ENCODE measurements at places on chromosomes 6 and 20.

- no peak for DNase-seq
These were observed 8.6 kb upstream of the LBP start for GRCh38 chr20:38337561-38338140.

GRCh38 chr6:1311400-1312202 is at the start of gene FOXQ1:
TSS of gene FOXQ1 (plus strand) at chr6:1312098. CDS start at chr6:1312705, 607 bp downstream.
- no peak for DNase-seq

GRCh38 chr6:84284428-84285049 is 57.1 kb upstream of the CEP162 start:
- DNase-seq: no peak

- no peak for DNase-seq
These were observed 83.5 kb upstream of the CCN6 start for GRCh38 chr6:111970426-111970825.

DNA sequence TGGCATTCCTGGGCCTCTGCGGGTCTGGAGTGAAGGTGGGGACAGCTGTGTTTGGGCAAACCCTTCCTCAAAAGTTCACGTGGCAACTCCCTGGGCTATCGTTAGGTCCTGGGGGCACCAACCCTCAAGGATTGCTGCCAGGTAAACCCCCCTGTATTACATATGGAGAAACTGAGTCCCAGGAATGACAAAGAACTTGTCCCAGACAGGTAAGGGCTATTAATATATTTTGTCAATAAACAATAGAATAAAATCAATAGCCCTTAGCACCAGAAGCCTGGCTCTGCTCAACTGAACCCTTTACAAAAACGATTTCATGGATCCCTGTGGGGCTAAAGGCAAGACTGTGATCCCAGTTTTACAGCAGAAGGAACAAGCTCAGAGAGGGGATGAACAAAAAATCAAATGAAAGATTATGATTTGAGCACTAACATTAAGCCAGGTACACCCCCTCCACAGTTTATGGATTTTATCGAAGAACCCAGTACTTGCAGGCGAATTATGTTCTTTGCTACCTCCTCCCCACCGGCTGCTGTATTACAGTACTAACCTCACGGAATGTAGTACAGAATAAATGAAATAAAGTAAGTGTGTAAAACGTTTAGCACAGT is 2.7 kb downstream of the ID1 start:
- DNase-seq: peak; percentile 91

GRCh38 chr6:125884634-125885371 is 71.8 kb upstream of the HINT3 start:
- DNase-seq: no peak

- no peak for DNase-seq
These were observed 10.0 kb upstream of the SLC4A11 start for GRCh38 chr20:3248993-3249347.

DNA sequence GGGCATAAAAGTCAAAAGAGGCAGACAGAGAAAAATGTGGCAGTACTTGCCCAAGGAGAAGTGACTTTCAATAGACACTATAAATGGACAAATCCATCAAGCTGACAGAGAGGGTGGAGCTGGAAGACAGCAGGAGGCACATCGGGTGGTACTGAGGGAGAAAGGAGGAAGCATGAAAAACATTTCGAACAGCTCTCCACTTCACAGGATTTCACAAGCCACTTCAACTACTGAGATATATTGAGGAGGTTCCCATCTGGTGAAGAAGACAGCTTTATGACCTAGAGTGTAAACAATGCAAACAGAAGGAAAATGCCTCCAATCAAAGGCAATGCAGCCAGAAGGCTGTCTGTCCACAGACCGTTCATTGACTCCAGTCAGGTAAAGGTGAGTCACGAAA is 259.4 kb upstream of the ECI2 start:
- peak; percentile 28 for DNase-seq

DNA sequence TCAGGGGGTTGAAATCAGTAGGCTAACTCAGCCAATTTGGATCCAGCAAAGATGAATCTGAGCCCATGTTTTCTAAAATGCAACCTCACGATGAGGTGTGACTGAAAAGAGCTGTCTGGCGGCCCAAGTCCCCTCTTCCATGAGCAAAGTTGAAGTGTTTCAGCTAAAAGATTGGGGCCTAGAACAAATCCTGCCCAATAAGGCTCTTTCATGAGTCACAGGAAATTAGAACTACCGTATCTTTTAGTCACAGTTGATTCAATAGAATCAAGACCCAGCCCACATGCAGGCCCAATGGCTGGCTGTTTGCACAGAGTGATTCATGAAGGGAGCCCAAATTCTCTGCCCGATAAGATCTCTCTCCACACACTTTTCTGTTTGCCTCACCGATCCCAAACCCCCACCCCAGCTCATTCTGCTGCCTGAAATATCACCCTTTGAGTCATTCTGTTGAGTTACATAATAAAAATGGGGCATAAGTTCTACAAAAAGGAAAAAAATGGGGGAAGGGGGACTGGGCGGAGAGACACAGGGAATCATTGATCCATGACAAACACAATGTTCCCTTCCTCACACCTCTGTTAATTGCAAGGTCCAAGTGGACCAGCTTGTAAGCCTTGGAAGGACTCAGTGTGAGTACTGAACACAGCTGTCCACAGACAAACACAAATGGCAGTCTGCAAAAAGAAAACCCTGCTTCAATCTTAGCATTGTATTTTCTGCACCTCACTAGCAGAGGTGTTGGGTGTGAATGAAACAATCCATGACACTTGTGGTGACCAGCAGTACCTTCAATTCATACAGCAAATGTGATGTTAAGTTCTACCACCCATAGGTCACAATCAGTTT is 13.8 kb downstream of the FOXQ1 start:
- DNase-seq: no peak

DNA sequence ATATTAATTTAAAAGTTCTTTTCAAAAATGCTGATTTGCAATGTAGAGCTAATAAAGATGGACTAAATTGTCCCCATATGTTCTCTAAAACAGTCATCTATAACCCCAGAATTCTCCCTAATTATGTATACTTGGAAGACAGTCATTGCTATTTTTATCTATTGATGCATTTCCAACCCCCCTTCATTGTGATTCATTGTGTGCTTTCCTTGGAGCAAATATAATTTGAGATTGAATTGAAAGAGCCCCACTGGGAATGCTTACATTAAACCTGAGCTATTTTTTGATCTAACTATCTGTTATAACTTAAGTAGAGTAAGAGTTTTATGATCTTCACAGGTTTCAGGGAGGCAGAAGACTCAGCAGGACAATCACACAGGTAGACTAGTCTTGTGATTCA is 73.7 kb upstream of the PTCHD4 start:
- no peak for DNase-seq

DNA sequence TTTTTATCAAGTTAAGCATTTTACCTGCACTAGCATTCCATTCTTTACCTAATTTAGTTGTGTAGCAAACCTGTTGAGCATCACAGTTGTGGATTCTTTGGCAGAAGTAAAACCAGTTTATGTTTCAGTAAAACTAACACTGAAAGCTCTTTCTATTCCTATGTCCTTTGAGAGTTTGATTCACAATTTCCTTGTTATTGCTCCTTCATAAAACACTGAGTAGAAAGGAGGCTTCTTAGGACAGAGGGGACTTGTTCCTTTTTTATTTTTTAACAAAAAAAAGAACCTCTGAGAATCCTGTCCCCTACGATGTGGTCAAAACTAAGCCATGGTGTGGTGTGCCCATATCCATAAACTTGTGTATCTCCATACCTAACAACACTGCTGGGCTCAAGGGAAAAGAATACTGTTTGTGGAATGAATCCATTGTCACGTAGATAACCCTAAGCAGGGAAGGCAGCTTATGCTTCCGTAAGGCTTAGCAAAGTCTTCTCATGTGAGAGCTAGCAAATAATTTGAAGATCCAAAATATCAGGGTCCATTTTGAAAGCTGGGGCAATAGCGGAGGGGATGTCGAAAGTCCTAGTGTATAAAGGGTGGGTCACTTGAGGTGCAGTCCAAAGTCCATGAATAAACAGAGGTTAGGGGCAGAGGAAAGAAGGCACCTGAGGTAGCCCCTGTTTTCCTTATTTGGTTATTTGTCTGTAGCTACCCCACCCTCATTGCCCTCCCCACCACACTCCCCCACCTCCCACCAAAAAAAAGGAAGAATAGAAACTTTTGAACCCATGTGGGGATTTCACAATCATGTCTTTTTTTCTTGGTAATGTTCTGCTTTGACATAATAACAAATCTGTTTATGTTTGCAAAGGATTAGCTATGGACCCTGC is 71.0 kb downstream of the PLAGL1 start:
- no peak for DNase-seq

- DNase-seq: no peak
These were observed 87.6 kb downstream of the BMP2 start for GRCh38 chr20:6855104-6855503.

DNA sequence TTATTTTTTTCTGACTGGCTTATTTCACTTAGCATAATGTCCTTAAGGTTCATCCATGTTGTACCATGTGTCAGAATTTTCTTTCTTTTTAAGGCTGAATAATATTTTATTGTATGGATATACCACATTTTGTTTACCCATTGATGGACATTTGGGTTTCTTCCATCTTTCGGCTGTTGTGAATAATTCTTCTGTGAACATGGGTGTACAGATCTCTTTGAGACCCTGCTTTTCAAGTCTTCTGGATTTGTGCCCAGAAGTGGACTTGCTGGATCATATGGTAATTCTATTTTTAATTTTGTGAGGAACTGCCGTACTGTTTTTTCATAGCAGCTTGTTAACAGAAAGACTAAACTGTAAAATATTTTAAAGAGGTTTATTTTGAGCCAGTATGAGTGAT is 94.6 kb upstream of the TMEM181 start:
- no peak for DNase-seq

DNA sequence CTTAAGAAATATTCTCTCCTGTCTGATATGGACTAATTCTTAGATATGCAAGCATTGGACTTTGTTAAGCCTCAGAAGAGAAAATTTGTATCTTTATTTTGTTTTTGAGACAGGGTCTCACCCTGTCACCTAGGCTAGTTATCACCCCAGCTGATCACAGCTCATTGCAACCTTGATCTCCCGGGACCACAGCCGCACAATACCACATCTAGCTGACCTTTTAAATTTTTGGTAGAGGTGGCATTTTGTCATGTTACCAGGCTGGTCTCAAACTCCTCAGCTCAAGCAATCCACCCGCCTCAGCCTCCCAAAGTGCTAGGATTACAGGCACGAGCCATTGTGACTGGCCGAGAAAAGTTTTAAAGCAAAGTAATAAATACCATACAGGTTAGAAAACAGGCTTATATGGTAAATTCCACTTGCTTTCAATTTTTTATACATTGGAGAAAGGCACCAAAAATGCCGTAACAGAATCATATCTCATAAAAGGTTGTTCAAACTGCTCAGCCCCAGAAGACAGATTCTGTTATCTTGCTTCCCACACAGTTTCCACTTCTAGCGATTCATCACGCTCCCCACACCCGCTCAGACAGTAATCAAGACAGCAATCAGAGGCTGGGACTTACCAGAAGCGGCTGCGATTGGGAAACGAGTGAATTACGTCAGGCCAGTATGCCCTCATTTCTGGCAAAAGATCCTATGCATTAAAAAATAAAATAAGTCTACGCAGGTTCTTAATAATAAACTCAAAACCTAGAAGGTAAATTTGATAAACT is 13.8 kb downstream of the RNASET2 start:
- no peak for DNase-seq

DNA sequence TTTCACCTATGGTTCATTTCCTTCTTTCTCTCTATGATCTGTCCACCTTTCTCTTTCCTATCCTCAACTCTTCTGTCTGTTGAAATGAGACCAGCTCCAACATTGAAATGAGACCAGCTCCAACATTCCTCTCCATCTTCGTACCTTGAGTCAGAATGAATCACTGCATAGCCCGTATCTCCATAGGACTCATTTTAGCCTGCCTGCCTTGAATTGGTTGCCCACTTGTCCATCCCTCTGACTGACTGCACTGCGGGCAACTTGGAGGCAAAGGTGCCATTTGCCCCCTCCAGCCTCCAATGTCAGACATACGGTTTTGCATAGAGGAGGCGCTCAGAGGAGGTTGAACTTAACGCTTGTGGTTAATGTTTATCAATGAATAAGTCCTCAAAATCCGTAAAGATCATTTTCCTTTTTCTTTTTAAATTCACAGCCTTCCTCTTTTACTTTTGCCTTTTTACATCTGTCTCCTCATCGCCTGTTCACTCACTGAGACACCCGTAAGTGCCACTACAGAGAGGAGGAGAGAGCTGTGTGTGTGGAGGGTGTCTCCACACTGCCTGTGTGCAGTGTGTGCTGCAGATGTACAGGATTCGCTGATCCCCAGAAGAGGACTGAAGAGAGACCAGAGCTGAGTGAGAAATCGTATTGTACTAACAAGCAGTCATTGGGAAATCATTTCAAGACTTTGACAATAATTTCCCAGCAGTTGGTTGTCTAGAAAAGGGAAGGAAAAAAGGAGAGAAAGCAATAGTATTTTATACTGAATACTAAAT is 579.6 kb upstream of the MAP3K7 start:
- DNase-seq: no peak

- no peak for DNase-seq
These were observed 125.2 kb downstream of the HIVEP2 start for GRCh38 chr6:142819603-142820337.

DNA sequence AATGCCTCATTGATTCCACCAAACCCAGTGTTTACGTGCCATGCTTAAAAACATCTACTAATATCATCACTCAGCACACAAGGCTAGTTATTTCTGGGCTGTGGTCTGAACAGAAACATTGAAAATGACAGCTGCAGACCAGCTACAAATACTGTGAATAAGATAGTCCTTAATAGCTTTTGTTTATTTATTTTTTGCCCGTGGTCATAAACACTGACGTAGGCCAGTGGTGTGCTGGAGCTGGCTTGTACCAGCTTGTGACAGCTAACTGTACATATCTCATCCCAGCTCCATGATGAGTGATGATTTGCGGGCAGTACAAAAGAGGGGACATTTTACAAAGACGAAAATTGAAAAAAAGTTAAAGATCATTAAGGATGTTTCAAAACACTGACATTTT is 1057.0 kb downstream of the EPHA7 start:
- DNase-seq: no peak

DNA sequence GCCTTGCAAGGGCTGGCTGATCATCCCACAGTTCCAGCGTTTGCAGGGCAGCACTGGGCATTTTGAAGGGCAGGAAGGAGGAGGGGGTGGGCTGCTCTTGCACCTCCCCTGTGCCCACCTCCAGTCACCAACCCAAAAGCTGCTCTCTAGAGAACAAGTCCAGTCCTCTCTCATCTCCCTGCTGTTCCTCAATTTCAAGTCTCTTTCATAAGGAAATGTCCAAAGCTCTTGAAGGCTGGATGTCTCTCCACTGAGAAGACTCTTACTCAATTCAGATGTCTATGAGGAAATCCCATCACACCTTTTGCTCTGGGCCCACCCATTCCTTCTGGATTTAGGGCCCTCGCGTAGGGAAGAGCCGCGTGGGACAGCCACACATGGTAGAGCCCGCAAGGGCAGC is 31.7 kb downstream of the WRNIP1 start:
- DNase-seq: no peak

DNA sequence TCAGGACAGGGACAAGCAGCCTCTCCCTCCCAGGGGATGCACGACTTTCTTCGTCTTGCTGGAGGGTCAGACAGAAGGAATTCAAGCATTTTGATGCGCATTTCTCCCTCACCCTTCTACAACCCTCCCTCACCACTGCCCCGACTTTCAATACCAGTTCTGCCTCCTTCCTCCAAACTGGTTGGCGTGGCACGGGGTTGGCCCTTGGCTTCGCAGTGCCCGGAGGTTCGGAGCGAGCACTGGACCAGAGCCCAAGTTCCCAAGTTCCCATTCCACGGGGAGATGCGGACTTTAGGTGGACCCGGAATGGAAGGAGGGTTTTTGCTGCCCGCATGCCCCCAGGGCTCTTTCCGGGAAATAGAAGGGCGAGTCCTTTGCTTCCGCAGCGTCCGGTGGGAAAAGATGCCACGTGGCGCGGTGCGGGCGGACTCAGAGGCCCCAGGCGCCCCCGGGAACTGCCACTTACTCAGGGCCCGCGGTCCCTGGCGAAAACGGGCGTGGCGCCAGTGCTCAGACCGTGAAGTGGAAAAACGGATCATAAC is 8.0 kb upstream of the LAMP5 start:
- DNase-seq: no peak
